ENCODE measurements at places on chromosomes 5 and 9.

DNA sequence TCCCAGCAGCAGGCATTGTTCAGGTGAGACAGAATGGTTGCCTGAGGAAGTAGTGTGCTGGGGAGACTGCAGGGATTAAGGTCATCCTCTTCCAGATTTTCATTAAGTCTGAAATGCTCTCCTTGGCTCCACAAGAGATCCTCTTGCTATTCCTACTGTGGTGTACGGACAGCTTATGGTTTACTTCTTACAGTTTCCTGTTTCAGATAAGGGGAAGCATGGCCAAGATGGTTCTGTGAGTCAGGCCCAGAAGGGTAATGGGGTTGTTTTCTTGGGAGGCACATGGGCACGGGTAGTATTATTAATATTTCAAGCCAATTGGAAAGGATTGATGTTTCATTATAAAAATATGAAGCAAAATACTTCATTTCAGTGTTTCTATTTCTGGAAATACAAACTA is 42.9 kb downstream of the GLRX start:
- DNase-seq, result no peak

GRCh38 chr9:96852676-96853075 is 1.6 kb downstream of the ZNF782 start:
- no peak for DNase-seq

- DNase-seq, result no peak
These were observed 68.7 kb downstream of the LNPEP start for GRCh38 chr5:97004423-97005060.

DNA sequence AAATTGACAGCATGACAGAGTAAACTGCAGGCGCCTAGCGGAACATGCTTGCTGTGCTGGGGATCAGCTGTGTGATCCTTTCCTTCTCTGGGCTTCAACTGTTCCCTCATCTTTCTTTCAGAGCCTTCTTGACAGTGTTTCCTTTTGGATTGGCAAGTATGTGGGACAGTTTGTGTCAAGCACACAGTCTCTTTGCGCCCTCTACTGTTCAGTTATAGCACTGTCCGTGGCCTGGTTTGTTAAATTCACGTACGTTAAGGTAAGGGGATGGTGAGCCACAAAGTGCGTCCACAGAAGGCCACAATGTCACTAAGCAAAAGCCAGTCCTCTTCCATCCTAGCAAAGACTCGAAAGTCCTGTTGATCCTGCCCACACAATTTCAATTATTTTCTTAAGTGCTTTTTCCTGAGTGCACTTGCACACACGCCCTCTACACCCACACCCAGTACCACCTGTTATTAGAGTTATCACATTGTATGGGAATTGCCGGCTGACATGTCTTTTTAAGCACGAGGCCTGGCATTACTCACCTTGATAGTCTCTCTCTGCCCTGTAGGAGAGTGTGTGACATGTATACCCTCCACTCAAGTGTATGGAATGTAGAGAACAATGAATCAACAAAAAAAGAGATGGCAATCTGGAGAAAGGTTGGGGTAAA is 22.5 kb upstream of the PTPN3 start:
- DNase-seq, result no peak

- DNase-seq, result no peak
These were observed 372.1 kb downstream of the MTRR start for GRCh38 chr5:8241076-8241475.

GRCh38 chr5:35095366-35095765 is 47.6 kb upstream of the AGXT2 start:
- DNase-seq, result no peak

DNA sequence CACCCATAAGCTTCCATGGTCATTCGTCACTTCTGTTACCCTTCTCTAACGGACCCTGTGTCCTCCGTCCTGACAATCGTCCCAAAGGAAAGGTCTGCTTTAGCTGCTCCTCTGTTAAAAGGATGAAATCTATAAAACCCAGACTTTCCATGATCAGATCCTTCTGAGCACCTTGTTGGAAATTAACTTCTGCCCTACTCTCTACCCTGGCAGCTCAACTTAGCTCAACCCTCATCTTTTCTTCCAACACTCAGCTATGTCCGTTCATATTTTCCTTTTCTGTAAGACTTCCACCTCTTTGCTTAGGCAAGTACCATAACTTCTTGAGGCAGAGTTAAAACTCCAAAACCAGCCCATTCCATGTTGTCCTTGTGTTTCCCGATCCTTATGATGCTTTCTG is 205.4 kb downstream of the SPATA31A6 start:
- DNase-seq, result no peak

Data from activated CD8-positive, alpha-beta memory T cell treated with anti-CD3 and anti-CD28 coated beads for 1 hour (primary cell).